Activated naive CD4-positive, alpha-beta T cell treated with Interleukin-2 at 50 U/mL for 16 hours (primary cell): ENCODE measurements at places on chromosomes 4 and X.

DNA sequence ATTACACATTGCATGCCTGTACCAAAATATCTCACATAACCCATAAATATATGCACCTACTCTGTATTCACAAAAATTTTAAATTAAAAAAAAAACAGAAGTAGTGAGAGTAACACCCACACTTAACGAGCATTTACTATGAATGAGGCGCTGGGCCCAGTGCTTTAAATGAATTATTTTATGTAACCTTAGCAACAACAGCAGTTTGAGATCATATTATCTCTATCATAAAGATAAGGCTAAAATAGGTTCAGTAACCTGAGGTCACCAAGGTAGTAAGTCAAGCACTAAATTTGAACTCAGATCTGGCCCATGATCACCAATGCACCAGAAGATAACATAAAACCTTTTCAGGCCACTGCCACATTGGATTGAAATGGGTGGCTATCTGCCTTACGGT is 5.3 kb upstream of the PROM1 start:
- no peak for DNase-seq

DNA sequence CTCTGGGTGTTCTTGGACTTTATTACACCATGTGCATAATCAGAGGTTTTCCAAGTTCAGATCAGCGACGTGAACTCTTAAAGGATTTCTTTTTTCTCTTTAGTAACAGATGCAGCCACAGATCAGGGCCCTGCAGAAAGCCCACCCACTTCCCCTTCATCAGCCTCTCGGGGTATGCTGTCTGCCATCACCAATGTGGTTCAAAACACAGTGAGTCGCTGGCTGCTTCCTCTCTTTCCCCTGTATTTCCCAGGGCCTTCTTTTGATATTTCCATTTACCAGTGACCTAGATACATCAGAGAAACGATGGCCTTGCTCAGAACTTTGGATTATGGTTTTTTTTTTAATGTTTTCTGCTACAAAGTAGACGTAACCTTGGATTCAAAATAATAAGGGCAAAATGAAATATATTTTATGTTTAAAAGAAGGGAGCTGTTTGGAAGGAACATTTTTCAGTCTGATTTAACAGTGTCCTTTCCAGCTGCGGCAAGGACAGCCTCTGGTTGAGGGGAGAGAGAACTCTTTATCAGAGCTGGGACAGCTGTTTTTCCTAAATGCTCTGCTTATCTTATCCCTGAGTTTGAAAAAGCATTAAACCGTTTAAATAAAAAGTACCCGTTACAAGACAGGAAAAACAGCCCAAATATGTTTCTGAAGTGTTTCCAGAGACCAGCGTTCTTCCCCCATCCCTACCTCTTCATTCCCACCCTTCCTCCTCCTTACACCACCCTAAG is 38.2 kb downstream of the FAM114A1 start:
- no peak for DNase-seq

- DNase-seq, result peak; percentile 78
These were observed 1.6 kb upstream of the IDUA start for GRCh38 chr4:985123-985830.

DNA sequence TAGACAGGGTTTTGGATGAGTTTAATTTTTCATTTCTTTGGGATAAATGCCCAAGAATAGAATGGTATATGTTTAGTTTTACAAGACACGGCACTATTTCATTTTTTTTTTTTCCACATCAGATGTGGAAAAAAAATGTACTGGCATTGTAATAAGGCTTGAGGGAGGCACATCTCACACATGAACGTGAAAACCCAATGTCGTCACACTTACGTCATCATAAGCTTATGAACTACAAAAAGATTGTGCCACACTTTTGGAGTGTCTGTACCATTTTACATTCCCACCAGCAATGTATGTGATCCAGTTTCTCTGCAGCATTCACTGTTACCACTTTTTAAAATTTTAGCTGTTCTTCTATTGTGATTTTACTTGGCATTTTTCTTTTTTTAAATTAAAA is 74.2 kb downstream of the TAF1 start:
- no peak for DNase-seq

- no peak for DNase-seq
These were observed 793.6 kb downstream of the STPG2 start for GRCh38 chr4:97349468-97350186.

GRCh38 chr4:151340751-151341385 is 15.5 kb upstream of the SH3D19 start:
- no peak for DNase-seq

DNA sequence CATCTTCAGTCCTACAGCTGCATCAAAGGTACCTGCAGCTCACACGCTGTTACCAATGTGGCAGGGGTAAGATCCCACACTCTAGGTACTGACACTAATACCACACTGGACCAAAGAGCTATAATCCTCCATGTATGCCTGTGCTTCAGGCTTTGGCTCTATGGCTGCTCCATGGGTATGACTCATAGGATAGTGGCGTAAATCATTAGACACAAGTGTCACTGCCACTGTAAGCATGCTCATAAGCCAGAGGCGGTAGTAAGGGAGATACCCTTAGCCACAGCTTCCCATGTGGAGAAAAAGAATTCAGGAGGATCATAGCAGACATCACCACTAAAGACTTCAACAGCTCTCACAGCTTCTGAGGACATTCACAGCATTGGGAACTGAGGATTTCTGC is 287.5 kb downstream of the ACTRT1 start:
- no peak for DNase-seq

DNA sequence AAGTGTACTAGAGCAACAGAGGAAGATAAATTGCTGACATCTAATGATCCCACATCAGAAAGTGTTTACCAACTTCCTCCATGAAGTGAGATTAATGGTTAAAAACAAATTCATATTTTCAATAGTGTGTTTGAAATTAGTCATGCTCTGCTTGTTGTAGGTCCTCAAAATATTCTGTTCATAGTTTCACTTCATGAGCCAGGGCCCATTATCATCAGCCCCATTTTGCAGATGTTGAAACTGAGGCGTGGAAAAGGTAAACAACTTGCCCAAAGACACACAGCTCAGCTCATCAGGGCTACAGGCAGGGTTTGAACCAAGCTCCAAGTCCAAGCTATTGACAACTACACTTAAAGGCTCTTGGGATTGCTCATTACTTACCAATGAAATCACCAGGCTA is 103.5 kb upstream of the PPARGC1A start:
- no peak for DNase-seq

DNA sequence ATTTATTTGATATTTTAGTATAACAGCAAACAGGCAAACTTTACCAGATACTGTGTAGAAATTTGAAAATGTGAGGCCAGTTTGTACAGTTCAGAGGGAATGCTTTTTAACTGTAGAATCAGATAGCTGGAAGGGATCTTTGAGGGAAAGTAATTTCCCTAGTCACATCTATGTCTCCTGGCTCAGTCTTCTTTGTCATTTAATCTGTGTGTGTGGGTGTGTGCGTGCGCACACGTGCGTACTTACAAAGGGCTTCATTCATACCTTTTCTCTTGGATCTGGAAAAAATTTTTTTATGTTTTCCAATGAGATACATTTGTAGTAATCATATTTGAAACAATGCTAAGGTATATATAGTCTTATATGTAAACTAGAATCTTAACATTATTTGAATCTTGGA is 44.6 kb downstream of the IL13RA1 start:
- DNase-seq, result no peak

GRCh38 chr4:17884063-17884462 is 73.3 kb downstream of the NCAPG start:
- DNase-seq, result no peak

- no peak for DNase-seq
These were observed 55.8 kb downstream of the LRP2BP start for GRCh38 chr4:185339941-185340340.

DNA sequence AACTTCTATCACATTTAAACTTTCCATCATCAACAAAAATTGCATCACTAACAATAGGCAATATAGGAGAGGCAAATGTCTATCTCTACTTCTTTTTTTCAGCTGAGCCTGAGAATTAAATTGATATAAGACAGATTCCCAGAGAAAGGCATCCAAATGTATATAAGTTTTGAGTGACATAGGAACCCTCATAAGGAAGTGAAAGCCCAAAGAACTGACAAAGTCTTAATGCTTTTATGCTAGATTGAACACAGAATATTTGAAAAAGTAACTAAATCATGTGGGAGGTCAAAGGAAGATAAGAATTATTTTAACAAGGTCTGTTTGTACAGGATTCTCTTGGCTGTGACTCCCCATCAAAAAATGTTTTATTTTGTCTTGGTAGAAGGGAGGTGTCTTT is 714.9 kb downstream of the GRXCR1 start:
- DNase-seq, result no peak

DNA sequence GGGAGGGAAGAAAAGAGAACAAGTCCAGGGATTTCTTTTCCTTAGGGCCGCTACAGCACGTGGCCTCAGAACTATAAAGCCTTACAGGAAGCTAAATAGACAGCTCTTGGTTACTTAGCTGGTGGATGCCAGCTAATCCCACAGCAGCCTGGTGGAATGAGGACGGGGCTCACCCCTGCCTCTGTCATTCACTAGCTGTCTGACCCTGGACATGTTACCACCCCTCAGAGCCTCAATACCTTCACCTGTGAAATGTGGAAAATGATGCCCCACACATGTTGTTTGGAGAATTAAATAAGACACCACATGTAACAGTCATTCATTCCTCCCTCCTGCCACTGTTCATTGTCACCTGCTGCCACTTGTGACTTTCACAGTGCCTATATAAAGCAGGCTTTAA is 15.7 kb downstream of the CCKAR start:
- no peak for DNase-seq

DNA sequence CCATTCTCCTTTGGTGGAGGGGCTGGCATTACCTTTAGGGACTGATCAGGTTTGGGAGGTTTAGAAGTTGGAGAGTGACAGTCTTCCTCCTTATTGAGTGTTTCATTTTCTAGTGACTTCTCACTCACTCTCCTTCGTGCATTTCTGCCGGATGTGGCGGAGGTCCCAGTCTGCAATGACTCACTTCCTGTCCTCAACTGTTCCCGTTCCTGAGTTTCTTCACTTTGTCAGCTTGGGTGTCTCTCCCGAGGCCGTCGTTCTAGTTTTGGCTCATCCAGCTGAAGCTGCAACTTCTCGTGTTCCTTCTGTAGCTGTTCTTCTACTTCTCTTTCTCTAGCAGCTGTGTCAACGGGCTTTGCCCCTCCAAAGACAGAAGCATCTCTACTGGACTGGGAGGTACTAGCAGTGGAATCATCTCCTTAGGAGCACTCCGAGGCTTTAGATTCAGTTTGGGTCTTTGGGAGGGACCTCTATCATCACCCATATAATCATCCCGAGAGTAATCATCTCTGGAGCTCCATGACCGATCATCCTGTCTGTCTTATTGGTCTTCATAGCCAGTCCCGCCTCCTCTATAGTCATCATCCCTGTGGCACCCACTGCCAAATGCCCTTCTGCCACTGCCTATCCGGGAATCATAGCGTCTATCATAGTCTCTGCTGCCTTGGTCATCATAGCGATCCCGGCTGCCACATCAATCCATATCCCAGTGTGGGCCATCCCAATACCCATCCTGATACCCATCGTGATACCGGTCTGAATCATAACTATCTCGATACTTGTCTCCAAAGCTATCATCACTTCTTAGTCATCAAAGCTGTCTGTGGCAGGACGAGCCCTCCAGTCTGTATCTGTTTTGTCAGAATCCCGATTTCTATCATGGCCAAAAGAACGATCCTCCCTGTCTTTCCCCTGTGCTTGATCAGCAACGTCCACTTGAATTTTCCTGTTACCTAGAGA is 35.3 kb upstream of the VSIG4 start:
- DNase-seq, result peak; percentile 40
